BJ (cell line): ENCODE measurements at places on chromosomes 4 and X.
A peak's percentile ranks its signal among the peaks of the same experiment; 100 is the strongest.

DNA sequence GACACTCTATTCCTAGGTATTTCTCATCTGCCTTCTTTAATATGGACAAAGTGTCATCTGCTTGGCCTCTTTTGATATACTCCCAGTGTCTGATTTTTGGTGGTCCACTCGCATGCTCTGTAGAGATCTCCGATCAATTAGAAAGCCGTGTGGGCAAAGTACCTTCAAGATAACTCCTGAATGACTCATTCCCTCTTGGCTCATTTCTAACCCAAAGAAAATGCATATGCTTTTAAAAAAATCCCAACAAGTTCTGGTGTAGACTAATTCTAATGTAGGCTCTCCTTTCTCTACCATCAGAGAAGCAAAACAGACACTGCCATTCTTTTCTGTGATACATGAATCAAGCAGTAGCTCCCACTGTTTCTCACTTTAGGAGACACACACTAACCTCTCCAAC is 714.9 kb upstream of the ADGRL3 start:
- no peak for DNase-seq

- DNase-seq: no peak
These were observed 37.6 kb downstream of the SRPX2 start for GRCh38 chrX:100681599-100681998.

DNA sequence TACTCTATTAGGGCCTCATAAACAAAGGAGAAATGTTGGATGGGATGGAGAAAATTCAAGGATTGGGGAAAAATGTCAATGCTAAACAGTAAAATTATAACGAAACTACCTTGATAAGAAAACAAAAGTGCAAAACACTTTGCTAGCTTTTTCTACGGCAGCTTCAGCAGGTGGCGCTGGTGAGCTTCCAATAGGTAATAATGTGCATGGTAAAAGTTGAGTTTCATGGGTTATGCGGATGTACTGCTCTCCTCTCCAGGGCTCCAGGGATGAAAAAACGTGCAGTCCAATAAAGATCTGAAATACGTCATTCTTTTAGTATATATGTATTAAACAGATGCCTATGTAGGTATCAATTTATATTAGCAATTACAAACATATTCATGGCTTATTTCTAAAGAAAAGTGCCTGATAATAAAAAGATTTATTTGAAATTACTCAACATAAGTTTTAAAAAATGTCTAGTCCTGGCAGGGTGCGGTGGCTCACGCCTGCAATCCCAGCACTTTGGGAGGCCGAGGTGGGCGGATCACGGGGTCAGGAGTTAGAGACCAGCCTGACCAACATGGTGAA is 239.6 kb downstream of the GRXCR1 start:
- no peak for DNase-seq

GRCh38 chr4:2155246-2155645 is 86.7 kb downstream of the HAUS3 start:
- DNase-seq: no peak

- no peak for DNase-seq
These were observed 660 bp upstream of the ARHGEF9 start for GRCh38 chrX:63785708-63786040.

- no peak for DNase-seq
These were observed 36.5 kb downstream of the TBL1X start for GRCh38 chrX:9501362-9501761.

- no peak for DNase-seq
These were observed 159.7 kb upstream of the ATP6AP2 start for GRCh38 chrX:40420899-40421729.

DNA sequence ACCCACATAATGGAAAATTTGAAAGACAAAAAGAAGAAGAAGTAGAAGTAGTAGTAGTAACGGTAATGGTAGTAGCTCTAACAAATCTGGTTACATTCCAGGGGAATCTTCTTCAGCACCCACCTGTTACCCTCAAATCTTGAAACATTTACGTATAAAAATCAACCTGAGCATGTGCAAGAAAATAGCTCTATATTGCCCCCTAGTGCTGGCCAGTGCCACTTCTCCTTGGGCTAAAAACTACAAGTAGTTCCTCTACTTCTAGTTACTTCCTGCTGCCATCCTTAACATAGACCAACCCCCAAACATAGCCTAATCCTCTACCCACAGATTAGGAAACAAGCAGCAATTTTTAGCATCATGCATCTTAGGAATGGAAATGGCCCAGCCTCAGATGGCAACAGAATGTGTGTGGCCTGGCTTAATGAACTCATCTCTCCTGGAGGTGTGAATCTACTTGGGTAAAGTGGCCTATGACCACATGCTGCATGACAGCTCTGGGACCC is 3.1 kb downstream of the PDGFC start:
- DNase-seq: no peak

DNA sequence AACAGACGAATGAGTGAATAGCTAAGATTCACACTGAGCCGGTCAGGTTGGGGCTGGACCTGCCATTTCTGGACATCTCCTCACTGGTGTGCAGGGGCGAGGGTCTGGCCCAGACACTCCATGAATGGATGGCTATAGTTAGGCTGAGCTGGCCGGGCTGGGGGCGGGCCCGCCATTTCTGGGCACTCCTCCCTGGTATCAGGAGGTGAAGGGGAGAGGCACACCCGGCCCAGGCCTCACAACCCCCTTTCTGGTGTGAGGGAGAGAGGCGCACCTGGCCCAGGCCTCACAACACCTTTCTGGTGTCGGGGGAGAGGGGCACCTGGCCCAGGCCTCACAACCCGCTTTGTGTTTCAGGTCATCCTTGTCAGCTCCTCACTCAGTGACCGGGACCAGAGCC is 203.2 kb upstream of the PSAPL1 start:
- DNase-seq: no peak

DNA sequence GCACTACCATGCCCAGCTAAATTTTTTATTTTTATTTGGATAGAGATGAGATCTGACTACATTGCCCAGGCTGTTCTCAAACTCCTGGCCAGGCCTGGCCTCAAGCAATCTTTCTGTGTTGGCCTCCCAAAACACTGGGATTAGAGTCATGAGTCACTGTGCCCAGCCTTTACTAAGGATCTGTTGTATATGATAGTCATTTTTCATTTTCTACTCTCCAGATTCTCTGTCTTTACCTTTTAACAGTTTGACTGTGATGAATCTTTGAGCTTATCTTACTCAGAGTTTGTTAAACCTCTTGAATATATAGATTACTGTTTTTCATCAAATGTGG is 161.8 kb downstream of the FNIP2 start:
- no peak for DNase-seq

DNA sequence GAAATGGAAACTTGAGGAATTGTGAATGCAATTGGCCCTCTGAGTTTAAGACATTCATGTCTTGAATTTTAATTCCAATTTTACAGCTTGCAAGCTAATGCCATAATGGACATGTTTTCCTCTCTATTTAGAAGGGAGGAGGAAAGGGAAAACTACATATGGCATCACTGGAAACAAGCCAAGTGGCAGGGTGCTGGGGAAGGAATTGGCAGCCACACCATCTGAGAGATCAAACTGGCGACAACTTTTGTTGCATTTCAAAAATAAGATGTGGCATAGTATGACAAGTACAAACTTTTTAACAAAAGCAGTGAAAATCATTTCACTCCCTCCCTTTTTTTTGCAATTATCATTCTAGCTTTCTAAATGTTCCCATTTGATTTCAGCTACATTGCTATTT is 615.6 kb downstream of the CENPC start:
- DNase-seq: no peak

GRCh38 chr4:156686120-156686519 is 285.5 kb downstream of the PDGFC start:
- peak; percentile 98 for DNase-seq
